Cortex of kidney (tissue), 1 donor: ENCODE measurements at places on chromosomes 12 and 14.

DNA sequence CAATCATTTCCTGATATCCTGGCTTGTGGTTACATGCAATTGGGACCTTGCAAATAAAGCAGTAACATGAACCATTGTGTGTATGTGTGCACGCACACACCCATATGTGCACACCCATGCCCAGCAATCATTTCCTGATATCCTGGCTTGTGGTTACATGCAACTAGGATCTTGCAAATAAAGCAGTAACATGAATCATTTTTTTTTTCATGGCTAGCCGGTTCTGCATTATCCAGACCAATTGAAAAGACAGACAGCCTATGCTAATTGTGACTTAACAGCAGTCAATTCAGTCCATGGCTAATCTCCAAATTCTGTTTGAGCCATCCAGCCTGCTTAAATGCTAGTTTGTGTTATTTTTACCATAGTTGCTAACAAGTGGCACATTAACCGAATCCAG, 134.3 kb downstream of the TTC7B start:
- DNase-seq: no peak

GRCh38 chr12:45257185-45257930, 41.5 kb downstream of the ANO6 start:
- DNase-seq: no peak

DNA sequence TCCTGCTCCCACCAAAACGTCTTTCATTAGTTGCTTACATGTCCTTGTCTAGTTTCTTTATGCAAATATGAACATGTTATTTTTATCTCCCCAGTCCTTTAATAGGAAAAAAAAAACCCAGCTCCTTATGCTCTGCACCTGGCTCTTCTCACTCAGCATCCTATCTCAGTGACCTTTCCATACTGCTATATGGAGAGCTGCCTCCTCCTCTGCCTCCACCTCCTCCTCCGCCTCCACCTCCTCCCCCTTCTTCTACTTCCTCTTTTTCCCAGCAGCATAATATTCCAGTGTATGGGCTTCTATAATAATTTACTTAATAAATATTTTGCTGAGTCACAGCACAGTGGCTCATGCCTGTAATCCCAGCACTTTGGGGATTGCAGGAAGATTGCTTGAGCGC, 31.5 kb downstream of the ABCB9 start:
- no peak for DNase-seq

- no peak for DNase-seq
These were observed 59.7 kb downstream of the DAO start for GRCh38 chr12:108939594-108939993.

DNA sequence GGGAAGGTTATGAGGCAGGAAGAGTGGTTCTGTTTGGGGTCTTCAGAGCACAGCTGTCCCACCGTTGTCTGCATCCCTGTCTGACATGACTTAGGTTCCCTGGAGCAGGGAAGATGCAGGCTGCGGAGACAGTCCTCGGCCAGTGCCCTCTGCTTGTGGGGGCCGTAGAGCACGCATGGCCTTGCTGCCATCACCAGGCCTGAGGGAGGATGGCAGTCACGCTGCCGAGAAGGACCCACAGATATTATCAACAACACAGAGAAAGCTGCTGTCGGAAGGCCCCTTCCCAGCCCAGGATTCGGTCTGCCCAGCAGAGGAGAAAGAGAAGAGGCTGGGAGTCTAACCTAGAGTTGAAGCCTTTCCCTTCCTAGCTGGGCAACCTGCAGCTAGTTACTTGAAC, 35.0 kb downstream of the ERH start:
- no peak for DNase-seq

- no peak for DNase-seq
These were observed 2.2 kb downstream of the MMP17 start for GRCh38 chr12:131830335-131830913.

DNA sequence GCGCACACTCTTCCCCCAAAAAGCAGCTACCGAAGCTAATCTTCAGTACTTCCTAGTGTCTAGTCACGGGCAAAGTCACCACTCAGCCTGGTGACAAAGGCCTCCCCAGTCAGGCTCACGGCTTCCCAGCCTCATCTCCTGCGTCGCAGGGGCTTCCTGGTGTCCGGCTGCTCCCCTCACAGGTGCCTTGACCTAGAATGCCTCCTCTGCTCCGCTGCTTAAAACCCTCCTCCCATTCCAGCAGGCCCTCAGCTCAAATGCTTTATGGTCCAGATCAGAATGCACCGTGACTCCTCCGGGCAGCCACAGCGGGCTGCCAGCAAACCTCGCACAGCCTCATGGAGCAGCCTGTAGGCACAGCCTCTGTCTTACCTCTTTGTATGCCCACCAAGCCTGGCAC, 53.1 kb downstream of the PRIMA1 start:
- DNase-seq: no peak

GRCh38 chr12:130806574-130806973, 32.5 kb downstream of the STX2 start:
- no peak for DNase-seq

DNA sequence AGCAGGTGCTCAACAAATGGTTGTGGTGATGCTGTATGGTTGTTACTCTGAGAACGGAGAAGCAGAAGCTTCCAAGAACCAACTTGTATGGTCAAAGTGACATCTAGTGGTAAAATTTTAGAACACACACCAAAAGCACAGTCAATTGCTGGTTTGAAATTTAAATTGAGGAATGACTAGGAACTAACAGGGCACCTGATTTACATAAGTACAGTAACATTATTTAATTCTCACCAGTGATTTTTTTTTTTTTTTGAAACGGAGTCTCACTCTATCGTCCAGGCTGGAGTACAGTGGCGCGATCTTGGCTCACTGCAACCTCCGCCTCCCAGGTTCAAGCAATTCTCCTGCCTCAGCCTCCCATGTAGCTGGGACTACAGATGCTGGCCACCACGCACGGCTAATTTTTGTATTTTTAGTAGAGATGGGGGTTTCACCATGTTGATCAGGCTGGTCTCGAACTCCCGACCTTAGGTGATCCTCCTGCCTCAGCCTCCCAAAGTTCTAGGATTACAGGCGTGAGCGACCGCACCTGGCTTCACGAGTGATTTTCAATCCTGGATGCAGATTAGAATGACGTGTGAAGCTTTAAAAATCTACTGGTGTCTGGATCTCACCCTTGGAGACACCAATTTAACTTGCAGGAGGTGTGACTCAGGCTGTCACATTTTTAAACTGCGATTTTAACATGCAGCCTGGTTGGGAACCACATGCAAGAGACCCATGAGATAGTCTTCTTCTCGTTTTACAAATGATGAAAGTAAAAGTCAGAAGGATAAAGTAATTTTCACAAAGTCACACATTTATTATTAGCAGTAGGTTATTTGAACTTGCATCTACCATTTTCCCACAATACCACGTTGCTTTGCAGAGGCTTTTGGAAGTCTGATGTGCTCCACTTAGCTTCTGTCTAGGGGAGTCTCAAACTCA, 14.1 kb upstream of the NUMB start:
- no peak for DNase-seq

- no peak for DNase-seq
These were observed 8.4 kb upstream of the PGF start for GRCh38 chr14:74963705-74964271.

DNA sequence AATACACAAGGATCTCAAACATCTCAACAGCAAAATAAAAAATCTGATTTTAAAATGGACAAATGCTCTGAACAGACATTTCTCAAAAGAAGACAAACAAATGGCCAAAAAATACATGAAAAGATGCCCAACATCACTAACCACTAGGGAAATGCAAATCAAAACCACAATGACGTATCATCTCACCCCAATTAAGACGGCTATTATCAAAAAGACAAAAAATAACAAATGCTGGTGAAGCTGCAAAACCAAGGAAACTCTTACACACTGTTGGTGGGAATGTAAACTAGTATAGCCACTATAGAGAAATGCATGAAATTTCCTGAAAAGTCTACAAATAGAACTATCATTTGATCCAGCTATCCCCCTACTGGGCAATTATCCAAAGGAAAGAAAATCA, 145.0 kb downstream of the BTG1 start:
- no peak for DNase-seq

GRCh38 chr14:35900741-35901140, 74.6 kb downstream of the BRMS1L start:
- DNase-seq: no peak

- DNase-seq: no peak
These were observed 20.7 kb downstream of the GCH1 start for GRCh38 chr14:54881761-54882401.

GRCh38 chr12:131318045-131318685, 364.5 kb downstream of the ADGRD1 start:
- DNase-seq: no peak

GRCh38 chr12:102956738-102957327, 641 bp upstream of the ASCL1 start:
- DNase-seq: no peak

GRCh38 chr12:48903363-48903981, 21.8 kb downstream of the FKBP11 start:
- no peak for DNase-seq

- no peak for DNase-seq
These were observed 73.2 kb downstream of the CEP83 start for GRCh38 chr12:94386422-94386821.

DNA sequence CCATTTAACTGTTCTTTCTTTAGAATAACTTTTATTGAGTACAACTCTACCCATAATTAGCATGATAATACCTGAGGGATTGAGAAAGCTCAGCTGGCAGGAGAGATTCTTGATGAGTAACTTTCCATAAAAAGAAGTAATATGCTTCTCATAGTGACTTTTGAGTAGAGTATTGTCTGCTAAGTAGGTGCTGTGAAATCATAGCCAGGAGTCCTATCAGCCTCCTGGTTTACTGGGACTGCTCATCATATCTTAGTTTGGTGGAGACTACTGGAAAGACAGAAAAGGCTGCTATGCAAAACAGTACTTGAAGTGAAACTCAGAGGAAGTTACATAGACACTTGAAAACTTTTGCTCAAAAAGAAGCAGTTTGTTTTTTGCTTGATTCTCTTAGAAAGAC, 113.3 kb upstream of the ATP2B1 start:
- DNase-seq: no peak

DNA sequence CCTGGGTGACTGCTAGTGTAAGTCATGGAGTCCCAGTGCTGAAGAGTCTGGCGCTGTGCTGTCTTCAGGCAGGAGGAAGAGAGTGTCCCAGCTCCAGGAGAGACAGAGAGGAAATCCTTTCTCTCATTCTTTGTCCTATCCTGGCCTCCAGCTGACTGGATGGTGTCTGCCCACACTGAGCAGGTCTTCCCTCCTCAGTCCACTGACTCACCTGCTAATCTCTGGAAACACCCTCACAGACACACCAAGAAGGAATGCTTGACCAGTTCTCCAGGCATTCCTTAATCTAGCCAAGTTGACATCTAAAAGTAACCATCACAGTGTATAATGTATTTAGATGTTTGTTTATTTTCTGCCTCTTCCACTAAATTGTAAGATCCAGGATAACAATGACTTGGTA, 53.9 kb downstream of the EMP1 start:
- no peak for DNase-seq

DNA sequence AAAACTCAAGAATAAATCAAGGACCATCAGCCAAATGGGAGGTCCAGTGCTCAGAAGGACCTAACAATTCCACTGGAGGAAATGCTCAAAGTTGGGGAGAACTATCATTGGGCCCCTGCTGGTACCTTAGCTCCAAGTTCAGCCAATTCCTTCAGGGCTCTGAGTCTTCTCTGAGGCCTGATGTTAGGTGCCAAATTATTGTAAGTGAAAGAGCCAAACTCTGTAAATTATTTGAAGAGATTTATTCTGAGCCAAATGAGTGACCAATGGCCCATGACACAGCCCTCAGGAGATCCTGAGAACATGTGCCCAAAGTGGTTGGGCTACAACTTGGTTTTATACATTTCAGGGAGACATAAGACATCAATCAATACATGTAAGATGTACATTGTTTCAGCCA, 8.2 kb upstream of the TMEM263 start:
- no peak for DNase-seq

DNA sequence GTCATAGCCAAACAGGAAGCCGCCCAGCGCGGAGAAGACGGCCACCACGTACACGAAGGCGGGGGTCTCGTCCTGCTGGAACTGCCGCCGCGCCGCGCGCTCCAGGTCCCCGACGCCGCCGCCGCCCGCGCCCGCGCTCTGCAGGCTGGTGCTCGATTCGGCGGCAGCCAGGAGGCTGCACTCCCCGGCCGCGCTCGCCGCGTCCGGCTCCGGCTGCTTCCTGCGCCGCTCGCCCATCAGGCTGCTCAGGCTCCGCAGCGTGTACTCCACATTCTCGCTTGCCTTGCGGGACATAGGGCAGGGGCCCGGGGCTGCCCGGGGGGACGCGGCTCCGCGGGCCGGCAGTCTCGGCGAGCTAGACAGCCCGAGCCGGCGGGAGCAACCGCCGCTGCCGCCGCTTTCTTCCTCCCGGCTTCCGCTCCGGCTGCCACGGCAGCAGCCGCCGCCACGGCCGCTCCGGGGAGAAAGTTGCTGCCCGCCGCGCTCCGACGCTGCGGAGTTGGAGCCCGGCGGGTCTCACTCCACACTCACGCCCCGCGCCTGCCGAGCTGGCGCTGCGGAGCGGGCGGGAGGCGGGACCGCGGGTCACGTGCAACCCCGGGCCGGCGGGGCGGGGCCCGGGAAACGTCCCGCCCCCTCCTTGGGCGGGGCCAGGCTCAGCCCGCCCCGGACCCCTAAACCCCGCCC, at the start of gene SLC2A13:
Gene SLC2A13 (minus strand): TSS at position 567 of the 687 bp plus-strand sequence. CDS start 273 bp downstream, at position 294.
- no peak for DNase-seq

DNA sequence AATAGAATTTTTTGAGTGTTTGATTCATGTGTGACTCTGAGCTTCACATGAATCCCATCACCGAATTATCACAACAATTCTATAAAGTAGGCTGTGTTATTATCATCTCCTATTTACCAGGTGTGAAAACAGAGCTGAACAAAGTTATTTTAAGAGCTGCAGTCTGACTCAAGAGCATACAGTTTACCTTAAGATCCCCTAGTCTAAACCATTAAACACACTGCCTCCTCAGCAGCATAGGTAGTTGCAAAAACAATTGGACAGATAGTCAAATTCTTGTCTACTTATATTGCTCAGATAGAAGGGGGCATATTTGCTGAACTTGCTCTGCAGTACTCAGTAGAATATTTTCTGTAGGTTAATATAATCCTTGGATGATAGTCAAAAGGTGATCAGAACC, 219.8 kb upstream of the ATP2B1 start:
- no peak for DNase-seq

- DNase-seq: no peak
These were observed at the start of gene DTX3 for GRCh38 chr12:57604454-57604991. Gene DTX3 (plus strand): TSS chr12:57604824. CDS start chr12:57606518, 1,694 bp downstream.

DNA sequence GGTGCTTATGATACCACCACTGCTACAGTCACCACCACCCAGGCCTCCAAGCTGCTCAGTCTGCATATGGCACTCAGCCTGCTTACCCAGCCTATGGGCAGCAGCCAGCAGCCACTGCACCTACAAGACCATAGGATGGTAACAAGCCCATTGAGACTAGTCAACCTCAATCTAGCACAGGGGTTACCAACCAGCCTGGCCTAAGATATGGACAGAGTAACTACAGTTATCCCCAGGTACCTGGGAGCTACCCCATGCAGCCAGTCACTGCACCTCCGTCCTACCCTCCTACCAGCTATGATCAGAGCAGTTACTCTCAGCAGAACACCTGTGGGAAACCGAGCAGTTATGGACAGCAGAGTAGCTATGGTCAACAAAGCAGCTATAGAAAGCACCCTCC, 55.1 kb downstream of the BRMS1L start:
- DNase-seq: no peak

- no peak for DNase-seq
These were observed 267.6 kb downstream of the GRIN2B start for GRCh38 chr12:13713556-13714410.

GRCh38 chr14:103923863-103924262, 4.4 kb upstream of the TDRD9 start:
- DNase-seq: no peak
